ENCODE measurements at places on chromosomes 1 and 21.

DNA sequence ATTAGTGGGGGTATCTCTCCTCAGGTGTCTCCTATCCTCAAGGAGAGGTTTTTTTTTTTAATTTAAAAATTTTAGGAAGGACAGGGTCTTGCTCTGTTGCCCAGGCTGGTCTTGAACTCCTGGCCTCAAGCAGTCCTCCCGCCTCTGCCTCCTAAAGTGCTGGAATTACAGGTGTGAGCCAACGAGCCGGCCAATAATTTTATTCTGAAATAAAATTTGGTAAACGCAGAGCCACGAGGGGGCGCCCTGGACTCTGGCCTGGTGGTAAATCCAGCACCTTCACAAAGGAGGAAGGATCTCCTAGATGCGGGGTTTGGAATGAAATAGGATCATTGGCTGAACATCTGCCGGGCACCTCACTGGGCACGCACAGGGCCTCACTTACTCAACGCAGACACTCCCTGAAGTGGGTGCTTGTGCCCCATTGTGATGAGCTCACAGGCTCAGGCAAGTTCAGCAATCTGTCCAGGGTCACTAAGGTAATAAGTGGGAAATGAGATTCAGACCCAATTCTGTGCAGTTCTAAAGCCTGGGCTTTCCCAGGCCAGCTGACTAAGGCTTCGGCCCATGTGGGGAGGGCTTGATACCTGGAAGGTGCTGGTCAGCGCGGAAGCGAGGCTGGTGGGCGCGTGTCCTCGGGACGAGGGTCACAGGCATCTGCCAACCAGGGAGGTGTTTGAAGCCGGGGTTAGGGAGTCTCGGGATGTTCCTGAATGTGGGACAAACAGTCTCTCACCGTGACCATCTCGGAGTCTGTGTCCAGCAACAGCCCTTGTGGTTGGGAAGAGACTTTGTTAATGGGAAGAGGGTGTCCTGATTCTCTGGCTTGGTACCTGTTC, 32.7 kb upstream of the ETV3 start:
- DNase-seq: peak; percentile 44

DNA sequence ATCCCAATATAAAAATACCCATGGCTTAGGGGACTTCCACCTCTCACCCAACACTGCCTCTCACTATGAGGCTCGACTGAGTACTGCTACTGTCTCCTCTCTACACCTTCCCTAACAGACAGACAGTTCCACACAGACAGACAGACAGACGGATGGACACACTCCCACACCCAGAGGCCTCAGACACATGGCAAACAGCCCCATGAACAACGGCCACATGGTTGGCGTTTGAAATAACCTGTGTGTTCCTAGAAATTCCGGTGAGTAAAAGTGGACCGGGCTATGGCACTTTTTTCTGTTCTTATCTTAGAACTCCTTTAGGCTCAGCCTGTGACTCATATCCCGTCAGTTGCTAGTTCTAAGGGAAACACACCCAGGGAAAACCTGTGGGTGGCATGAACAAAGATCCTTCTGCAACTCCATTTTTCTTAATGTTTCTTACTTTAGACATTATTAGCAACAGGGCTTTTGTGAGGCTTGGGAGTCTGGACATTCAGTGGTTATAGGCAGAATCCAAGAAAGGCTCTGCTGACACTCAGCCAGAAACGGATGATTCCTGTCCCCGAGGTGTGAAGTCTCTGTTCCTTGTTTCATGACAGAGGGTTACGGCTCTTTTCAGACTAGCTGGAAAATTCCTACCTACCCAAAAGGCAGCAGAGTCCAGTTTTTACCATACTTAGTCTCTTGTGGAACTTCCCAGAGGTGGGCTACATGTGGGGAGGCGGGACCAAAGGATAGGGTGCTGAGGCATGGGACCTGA, 90.5 kb upstream of the TLR5 start:
- DNase-seq: no peak

- no peak for DNase-seq
Measured at GRCh38 chr1:50967416-50968157, 2.5 kb upstream of the CDKN2C start.

- no peak for DNase-seq
Measured at GRCh38 chr1:6013491-6013890, 21.3 kb upstream of the NPHP4 start.

DNA sequence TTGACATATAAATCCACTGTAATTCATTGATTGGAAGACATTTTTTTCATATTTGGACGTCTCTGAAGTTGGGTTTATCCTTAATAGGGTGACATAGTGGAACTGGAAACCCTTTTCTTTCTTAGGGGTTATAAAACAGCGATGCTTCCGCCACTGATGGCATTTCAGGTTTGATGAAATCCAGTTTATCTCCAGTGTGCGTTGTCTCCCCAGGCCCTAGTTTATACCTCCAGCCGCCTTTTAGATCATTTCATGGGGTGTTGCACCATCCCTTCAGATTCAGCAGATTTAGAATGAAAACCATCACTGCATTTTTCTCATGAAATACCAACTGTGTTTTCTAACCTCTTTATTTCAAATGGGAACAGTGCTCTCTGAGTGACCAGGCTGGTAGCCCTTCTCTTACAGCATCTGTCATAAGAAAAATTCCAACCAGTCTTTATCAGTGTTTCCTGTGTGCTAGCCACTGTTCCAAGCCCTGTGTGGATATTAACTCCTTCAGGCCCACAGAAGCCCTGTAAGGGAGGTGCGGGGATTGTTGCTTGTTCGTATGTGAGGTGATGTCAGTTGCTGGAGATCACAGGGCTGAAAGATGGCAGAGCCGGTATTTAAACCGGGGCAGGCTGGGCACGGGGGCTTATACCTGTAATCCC, 19.0 kb downstream of the H6PD start:
- DNase-seq: no peak

GRCh38 chr21:26756491-26757159, 88.6 kb downstream of the ADAMTS1 start:
- no peak for DNase-seq

- DNase-seq: no peak
Measured at GRCh38 chr1:46315669-46316403, 12.3 kb downstream of the UQCRH start.

DNA sequence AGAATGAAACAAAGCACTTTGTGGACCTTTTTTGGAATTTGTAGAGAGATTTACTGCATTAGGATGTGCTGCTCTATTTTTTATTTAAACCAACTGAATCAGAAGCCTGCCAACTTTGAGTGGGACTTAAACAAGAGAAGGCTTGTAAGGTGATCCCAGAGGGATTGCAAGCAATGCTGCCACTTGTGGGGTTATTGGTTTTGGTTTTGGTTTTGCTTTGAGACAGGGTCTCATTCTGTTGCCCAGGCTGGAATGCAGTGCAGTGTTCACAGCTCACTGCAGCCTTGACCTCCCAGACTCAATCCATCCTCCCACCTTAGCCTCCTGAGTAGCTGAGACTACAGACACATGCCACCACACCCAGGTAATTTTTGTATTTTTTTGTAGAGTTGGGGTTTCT, 32.2 kb upstream of the GNG5 start:
- DNase-seq: no peak

GRCh38 chr1:89279011-89279466, 6.4 kb upstream of the GBP5 start:
- DNase-seq: no peak

DNA sequence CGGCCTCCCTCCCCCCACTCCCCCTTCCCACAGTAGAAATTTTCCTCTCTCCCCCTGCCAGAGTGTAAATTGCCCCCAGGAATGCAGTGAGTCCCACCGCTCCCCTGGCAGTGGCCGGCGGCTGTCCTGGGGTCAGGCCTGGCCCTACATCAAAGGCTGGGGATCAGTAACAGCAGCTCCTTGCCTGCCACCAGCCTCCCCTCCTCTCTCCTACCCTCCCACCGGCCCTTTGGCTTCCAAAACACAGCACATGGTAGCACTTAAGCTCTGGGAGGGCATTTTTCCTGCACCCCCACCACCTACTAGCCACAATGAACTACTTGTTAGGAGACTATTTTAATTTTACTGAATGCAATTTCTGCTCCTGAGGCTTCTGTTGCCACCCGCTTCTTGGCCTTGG, 9.0 kb upstream of the COL8A2 start:
- DNase-seq: no peak

- no peak for DNase-seq
Measured at GRCh38 chr1:3750741-3751140, 1.5 kb upstream of the CCDC27 start.

GRCh38 chr1:239184561-239185244, 201.7 kb upstream of the CHRM3 start:
- no peak for DNase-seq

DNA sequence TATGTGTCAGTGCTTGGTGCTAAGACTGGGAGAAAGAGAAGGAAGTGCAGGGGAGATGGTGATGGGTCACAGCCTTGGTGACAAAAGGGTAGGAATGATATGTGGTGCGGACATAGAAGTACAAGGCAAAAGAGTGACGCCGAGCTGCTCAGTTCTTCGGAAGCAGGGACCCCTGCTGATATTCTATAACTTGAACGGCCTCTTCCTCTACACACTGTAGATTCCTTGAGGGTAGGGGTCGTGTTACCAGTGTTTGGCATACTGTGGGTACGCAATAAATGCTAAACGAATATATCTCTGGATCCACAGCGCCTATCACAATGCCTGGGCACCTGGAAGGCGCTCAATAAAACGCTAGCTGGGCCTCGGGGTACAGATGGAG, 488 bp downstream of the DBT start:
- DNase-seq: no peak

- peak; percentile 13 for DNase-seq
Measured at GRCh38 chr1:59903141-59903754, 23.3 kb downstream of the CYP2J2 start.

- peak; percentile 76 for DNase-seq
Measured at GRCh38 chr1:111739194-111739924, at the start of gene INKA2. INKA2 (minus strand) TSS chr1:111739395; CDS start chr1:111739242, 153 bp downstream.

- no peak for DNase-seq
Measured at GRCh38 chr1:234583755-234584419, 26.1 kb downstream of the IRF2BP2 start.

- DNase-seq: no peak
Measured at GRCh38 chr1:1753607-1754005, 24.7 kb downstream of the NADK start.

DNA sequence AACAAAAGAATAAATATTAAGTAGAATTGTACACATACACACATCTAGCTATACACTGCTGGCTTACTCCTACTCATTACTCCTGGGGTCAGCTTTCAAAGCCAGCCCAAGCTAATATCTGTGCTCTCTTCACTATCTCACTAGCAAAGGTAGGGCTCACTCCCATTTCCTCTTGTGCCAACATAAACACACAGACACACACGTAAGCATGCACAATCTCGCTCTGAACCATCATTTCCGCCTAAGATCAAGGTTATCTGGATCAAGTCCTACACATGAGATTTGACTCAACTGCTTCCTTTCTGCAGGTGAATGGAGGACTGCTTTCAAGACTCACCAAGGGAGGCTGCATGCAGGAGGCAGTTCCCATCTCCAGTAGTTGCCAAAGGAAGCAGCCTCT, 28.8 kb upstream of the MTMR11 start:
- no peak for DNase-seq

DNA sequence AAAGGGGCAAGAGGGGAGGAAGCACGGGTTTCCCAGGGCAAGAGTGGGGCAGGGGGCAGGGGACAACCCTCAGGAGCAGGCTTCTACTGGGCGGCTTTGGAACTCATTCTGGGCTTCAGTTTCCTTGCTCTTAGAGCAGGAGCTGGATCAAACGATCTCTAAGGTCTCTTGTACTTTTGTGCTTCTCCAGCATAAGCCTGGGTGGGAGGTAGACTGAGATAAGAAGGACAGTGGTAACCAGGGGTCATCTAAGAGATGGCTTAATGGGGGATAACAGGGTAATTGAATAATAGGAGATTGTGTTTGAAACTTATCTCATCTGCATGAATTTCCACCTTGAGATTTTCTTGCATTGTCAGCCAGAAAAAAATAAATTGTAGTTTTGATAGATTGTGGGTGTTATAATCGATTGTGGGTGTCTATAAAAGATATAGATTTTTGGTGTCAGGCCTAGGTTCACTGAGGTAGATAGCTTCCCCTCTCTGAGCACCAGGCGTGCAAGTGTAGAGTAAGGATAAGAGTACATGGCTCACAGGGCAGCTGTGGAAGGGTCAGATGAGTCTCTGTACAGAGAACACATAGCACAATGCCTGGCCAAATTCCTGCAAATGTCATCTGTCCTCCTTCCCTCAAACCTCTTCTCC, 68.0 kb downstream of the CD58 start:
- DNase-seq: no peak

GRCh38 chr21:14403681-14404318, 20.9 kb upstream of the HSPA13 start:
- DNase-seq: peak; percentile 22

DNA sequence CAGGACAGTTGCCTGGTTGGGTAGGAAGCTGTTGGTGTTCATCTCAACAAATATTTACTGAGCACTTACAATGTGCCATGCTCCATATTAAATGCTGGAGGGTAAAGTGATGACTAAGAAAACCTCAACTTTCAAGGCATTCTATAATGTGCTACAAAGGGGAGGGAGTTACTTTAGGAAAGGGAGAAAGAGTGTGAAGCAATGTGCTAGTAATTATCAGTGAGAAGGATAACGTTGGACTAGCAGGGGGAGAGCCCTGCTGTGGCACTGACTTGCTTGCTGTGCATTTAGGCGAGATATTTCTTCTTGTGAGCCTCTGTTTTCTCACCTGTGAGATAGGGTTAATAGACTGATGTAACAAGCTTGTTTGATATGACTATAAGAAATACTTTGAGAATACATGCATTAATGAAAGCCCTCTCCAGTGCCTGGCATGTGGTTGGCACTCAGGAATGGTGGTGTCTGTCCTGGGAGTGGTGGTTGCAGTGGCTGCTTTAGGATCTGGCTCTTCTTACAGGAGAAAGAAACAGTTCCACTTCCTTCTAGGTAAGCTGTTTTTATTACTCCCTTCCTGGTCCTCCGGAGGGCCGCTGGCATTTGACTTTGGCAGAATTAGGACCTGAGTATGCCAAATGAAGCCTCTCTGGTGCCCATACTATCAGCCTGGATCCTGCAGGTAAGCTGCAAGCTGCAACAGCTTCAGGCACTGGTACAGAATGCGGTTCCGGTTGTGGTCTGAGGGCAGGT, 111.1 kb upstream of the COA6 start:
- DNase-seq: no peak

GRCh38 chr1:22529901-22530621, 33.2 kb upstream of the EPHA8 start:
- DNase-seq: no peak

DNA sequence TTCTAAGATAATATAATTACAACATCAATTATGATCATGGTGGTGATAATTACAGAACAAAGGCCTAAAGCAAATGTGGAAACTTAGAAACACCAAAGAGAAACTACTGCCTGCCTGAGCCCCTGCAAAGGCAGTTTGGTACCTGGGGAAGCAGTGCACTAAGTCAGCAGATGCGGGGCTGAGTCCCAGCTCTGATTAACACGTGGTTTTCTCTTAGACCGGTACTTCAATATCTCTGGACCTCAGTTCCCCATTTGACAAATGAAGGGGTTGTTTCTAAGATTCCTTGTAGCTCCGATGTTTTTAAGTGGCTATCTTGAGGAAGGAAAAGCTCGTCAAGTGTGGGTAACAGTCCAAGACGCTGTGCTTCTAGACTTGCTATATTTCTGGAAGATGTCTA, 16.7 kb upstream of the PLEKHA6 start:
- DNase-seq: no peak

Measured in NCI-H460 (cell line).